ENCODE measurements at places on chromosomes 7 and 10.
A peak's percentile ranks its signal among the peaks of the same experiment; 100 is the strongest.

GRCh38 chr10:49653273-49653929 is 26.1 kb upstream of the C10orf53 start:
- no peak for DNase-seq

GRCh38 chr7:20241911-20242261 is 24.7 kb upstream of the MACC1 start:
- DNase-seq: no peak

DNA sequence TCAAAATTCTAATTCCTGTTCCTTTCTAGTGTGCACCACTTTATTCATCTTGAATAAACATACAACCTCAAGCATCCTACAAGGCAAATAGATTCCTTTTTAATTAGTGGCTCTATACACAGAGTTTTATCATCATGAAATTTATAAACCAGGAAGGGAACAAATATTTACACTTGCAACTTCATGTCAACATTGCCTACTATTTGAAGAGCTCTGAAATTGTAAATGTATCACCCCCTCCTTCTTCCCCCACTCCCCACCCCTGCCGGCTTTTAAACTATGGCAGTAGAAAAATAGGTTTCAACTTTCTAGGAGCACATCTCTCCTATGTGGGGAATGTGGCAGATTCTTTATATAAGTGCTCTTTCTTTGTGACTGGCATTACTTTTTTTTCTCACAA is 49.6 kb downstream of the KAT6B start:
- no peak for DNase-seq

- DNase-seq: peak; percentile 73
Measured at GRCh38 chr7:87517136-87517815, 41.8 kb upstream of the ABCB4 start.

DNA sequence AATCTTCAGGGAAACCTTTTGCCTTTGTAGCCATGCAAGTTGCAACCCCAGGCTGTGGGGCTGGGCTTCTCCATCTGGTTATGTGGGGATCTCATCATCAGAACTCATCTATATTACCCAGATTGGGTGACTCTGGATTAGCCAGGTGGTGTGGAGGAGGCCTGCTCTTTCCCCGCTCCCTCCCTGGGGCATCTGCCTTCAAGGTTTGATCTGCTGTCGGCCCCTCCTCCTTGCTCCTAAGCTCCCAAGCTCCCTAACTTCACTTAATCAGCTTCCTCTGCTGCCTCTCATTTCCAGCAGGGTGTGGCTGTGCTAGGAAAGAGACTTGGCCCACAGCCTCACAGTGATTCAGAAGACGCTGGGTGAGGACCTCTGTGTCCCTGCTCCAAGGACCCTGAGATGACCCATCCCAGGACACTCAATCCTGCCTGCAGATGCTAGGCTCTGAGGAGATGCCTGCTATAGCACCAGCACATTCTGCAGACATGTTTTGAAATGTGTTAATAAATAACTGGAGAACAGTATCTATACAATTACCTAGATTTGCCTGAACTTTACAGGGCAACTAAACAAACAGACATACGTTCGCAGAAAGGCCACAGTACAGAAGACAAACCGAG is 392.1 kb upstream of the PODXL start:
- no peak for DNase-seq

DNA sequence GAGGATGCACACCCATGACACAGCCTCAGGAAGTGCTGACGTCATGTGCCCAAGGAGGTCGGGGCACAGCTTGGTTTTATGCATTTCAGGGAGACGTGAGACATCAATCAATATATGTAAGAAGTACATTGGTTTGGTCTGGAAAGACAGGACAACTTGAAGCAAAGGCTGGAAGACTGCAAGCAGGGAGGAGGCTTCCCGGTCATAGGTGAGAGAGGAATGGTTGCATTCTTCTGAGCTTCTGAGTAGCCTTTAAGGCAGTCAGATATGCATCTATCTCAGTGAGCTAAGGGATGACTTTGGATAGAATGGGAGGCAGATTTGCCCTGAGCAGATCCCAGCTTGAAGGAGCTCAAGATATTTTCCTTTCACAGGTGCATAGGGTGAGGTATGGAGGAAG is 349.5 kb downstream of the TYW1 start:
- no peak for DNase-seq

DNA sequence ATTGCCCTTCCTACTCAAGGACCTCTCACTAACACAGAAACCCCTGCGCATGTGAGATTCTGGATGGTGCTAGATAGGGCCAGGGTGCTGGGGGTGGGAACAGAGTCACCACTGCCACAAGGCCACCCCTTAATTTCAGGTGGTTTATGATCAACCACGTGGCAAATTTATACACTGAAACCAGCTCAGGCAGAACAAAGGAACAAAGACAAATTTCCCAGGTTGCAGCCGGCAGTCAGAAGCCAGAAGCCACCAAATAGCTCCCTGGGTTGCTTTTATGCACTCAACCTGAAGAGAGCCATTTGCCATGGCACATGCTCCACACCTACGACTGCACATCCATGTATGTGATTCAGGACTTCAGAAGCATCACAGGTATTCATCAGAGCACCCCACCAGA is 2.5 kb downstream of the VOPP1 start:
- no peak for DNase-seq

- peak; percentile 58 for DNase-seq
Measured at GRCh38 chr10:58265249-58265648, 2.4 kb downstream of the IPMK start.

DNA sequence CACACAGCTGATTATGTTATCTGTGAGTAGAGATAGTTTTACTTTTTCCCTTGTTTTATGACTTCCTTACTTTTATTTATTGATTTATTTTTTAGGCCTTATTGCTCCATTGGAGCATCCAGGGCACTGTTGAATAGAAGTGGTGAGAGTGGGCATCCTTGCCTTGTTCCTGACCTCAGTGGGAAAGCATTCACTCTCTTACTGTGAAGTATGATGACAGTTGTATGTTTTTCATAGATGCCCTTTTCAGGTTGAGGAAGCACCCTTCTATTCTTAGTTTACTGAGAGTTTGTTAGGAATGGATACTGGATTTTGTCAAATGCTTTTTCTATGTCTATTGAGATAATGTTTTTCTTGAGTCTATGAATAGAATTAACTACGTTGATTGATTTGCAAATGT is 88.6 kb downstream of the XRCC2 start:
- no peak for DNase-seq

- DNase-seq: no peak
Measured at GRCh38 chr7:47889723-47890122, 58.5 kb downstream of the PKD1L1 start.

- no peak for DNase-seq
Measured at GRCh38 chr10:74361678-74362077, 210.7 kb downstream of the ADK start.

DNA sequence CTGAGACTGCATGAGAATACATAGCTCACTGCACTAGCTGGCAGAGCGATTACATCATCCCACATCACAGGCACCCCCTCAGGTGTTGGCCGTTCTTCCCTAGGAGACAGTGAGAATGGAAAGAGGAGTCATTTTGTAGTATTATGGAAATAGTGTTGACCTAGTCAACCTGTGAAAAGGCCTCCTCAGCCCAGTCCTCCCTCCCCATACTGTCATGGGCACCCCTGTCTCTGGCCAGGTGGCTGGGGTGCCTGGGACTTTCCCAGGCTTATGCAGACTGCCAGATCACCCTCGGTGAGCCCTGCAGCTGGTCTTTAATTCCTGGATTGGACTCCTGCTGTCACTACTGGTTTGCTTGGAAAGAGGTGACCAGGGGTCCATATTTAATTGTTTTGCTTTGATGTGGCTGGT is 4.0 kb downstream of the INPP5A start:
- DNase-seq: no peak

DNA sequence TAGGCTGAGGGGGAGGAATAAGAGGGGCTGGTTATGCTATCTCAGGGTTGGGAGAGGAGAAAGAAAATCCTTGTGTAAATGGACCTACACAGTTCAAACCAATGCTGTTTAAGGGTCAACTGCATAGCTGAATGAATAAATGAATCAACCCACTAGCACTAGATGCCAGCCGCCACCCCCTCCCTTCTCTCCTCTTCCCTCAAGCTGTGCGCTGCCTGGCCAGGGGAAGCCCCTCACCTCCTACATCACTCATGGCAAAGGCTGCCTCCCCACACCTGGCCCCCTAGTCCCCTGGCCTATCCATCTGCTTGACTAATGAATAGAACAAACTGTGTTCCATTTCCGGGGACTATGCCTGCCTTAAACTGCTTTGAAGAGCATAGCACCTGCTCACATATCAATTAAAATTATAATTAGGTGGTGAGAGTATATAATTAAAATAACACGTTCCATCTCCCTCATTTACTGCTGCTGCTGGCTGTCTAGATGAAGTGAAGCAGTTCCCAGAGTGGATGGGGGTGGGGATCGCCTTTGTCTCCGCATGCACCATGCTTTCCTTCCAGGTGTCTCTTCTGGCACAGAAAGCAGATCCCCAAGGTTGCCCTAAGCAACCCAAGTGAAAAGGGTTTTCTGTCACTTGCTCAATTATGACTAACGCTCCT is 32.6 kb downstream of the GRID1 start:
- DNase-seq: no peak

GRCh38 chr7:27173511-27173955 is 587 bp downstream of the HOXA10 start:
- no peak for DNase-seq

GRCh38 chr7:77696643-77697534 is 630 bp downstream of the RSBN1L start:
- DNase-seq: peak; percentile 93

GRCh38 chr10:92785118-92785517 is 63.2 kb upstream of the EXOC6 start:
- no peak for DNase-seq

DNA sequence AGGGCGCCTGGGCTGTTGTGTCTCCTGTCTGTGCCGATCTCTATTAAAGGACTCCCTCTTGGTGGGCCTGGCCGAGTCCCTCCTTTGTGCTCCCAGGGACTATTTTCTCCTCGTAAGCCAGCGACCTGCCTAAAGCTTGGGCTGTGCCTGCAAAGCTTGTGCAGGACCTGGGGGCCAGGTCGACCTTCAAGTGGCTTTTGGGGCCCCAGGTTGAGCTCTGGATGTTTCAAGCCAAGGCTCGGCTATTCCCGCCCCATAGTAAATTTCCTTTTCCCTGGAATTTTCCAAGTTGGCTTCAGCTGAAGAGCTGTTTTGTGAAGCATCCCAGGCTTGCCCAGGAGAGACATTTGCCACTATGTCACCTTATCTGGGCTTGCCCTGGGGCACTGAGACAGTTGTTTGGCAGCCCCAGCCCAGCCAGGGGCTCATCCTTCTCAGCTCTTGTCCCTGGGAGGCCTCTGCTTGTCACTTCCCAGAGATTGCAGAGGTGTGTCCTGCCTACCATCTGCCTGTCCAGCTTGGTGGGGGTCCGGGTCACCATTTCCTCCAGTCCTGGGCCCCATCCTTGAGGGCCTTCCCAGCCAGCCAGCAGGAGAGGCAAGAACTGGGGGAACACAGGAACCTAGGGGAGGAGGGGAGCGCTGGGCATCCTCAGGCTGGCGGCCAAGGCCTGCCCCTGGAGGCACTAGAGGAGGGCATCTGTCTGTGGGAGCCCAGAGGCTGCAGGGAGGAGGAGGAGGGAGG is 20.2 kb downstream of the ZMIZ2 start:
- no peak for DNase-seq

DNA sequence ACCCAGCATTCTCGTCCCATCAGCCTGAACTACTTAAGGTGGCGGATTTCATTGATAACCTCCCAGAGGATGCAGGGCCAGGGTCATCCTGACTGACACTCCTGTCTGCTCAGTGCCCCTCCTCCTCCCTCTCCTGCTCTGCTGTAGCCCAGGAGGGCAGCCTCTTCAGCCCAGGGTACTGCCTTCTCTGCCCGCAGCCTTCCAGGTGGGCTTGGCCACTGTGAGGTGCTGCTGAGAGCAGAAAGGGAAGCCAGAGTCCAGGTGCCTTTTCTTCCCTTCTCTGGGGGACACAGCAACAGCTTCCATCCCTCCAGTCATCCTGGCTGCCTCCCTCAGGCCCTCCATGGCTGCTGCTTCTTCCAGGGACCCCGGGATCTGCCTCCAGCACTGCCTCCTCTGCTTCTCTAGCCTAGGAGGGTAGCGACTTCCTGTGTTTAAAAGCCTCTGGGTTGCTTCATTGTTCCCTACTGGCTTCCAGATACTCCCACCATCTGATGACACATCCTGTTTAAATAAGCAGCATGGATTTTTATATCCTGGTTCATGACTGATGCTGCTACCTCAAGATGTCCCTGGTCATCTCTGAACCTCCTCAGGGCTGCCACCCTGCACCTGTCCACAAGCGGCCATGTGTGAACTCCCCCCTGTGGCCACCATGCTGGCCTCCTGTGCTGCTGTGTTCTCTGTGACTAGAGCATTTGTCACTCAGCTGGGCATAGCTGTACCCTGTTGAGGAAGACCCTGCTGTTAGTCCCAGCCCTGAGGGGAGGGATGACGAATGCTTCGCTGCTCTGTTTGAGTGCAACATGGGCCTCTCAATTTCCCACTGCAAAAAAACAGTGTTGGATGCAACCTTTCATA is 55.8 kb downstream of the AKR1C4 start:
- no peak for DNase-seq

DNA sequence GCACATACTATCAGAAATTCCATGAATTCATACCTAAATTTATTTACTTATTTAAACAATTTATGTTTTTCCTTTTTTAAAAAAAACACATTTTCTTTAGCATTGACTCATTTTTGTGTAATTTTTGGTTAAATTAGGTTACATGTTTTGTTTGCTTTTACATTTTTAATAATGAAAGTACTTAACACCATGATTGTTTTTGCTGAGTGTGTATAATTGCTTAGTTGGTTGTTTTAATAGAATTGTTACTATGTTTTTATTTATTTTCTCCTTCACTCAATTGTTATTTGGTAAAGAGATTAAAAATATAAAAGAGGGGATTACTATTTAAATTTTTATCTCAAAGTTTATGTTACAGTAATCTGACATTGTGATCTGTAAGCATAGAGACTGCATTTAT is 508.4 kb downstream of the NRG3 start:
- DNase-seq: no peak

GRCh38 chr10:128337860-128338378 is 211.7 kb upstream of the MKI67 start:
- DNase-seq: no peak

- DNase-seq: no peak
Measured at GRCh38 chr7:111753968-111754367, 191.7 kb upstream of the IMMP2L start.
